ENCODE measurements at places on chromosomes 4 and X. TPM values are rescaled to one million over a fixed set of nuclear protein-coding genes. Genes with fewer than 3 reads are reported as not detected.

The KLHL13 gene
- total RNA-seq, result 1.4 TPM

The KCND1 gene
- total RNA-seq, result not detected

The BEND4 gene
- 0.05 TPM for total RNA-seq

The LONRF3 gene
- total RNA-seq, result 3.9 TPM

The RAB40A gene
- not detected for total RNA-seq

The TLR10 gene
- not detected for total RNA-seq

The CFAP47 gene
- total RNA-seq, result not detected

Data from mammary microvascular endothelial cell (primary cell).